Natural killer cell treated with Interleukin-12 subunit alpha and Interleukin-12 subunit beta and Interleukin-15 and Interleukin-18, amount 100 ng/mL, for 72 hours (primary cell): ENCODE measurements at places on chromosomes 5 and 9.

DNA sequence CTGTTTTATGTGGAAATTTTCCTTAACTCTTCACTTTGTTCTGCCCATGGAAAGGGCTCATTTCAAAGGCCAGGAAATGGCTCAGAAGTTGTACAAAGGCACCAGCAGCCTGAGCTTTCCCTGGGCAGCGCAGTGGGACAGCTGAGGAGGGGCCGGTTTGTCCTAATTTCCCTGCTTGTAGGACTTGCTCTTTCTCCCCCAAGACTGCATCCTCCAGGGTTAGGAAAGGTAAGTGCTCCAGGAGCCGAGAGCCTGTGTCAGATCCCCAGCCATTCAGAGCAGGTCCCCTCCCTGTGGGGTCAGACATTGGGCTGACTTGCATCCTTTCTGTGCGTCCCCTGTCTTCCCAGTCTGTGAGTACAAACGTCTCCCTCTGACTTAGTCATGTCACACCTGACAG is 43.5 kb downstream of the AGXT2 start:
- H3K27ac ChIP-seq = no peak overlapping the region
- no peak for DNase-seq
- no peaks in the 10 kb centered on the region for H3K36me3 ChIP-seq
- no peak overlapping the region for H3K4me3 ChIP-seq

GRCh38 chr9:34987160-34987901 is 2.2 kb upstream of the DNAJB5 start:
- H3K4me1 ChIP-seq = peaks cover 42% of the 10 kb centered on the region
- H3K27ac ChIP-seq = no peak overlapping the region

- peaks cover 26% of the 10 kb centered on the region for H3K27me3 ChIP-seq
- no peaks in the 10 kb centered on the region for H3K36me3 ChIP-seq
- H3K27ac ChIP-seq = no peak overlapping the region
- H3K4me3 ChIP-seq = no peak overlapping the region
- no peak for DNase-seq
- H3K4me1 ChIP-seq = no peaks in the 10 kb centered on the region
Observed at GRCh38 chr9:33659921-33660320, 135.4 kb upstream of the PRSS3 start.

DNA sequence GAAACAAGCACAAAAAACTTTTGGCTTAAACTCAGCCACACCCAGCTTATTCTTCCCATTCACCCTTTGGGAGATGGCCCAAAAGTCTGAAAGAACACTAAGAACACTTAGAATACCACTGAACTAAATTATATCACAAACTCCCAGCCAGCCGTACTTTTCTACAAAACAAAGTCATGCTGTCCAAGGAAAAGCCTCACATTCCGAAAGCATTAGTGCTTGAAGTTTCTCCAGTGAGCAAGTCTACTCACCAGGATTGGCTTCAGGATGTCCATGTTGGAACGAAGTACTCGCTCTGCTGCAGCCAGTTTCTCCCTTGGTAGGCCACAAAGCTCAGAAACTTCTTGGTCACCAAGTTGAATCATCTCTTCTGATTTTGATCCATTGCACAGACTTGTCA is 69.7 kb downstream of the ABCA1 start:
- no peak overlapping the region for H3K27ac ChIP-seq
- no peak overlapping the region for H3K4me3 ChIP-seq
- H3K36me3 ChIP-seq = no peaks in the 10 kb centered on the region
- no peak for DNase-seq
- no peaks in the 10 kb centered on the region for H3K4me1 ChIP-seq

- H3K27ac ChIP-seq = peak within 1 kb of the TSS; percentile 98
- peak within 1 kb of the TSS; percentile 96 for H3K4me3 ChIP-seq
- peaks cover 5% of the 10 kb centered on the region for H3K36me3 ChIP-seq
- DNase-seq = peak; percentile 73
- no peaks in the 10 kb centered on the region for H3K27me3 ChIP-seq
Observed at GRCh38 chr9:89497978-89498851, at the start of gene SEMA4D. SEMA4D (minus strand) TSS chr9:89498113; CDS start chr9:89405456, 92,657 bp downstream.

DNA sequence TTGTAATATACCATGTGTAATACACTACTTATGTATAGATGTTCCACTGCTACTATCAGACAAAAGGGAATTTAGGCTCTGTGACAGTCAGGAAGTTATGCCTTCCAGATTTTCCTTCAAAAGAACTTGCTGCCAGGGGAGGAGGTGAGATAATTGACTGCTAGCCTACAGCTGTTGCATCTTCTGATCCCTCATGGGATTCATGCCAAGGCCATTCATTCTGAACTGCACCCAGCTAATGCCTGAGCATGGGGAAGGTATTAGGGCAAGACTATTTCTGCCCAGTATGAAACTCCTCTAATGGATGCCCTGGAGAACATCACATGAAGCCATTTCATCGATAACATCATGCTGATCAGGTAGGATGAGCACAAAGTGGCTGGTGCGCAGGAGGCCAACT is 746.5 kb upstream of the ZNF608 start:
- no peaks in the 10 kb centered on the region for H3K36me3 ChIP-seq
- H3K27me3 ChIP-seq = peaks cover 5% of the 10 kb centered on the region
- no peaks in the 10 kb centered on the region for H3K4me1 ChIP-seq
- no peak for DNase-seq

DNA sequence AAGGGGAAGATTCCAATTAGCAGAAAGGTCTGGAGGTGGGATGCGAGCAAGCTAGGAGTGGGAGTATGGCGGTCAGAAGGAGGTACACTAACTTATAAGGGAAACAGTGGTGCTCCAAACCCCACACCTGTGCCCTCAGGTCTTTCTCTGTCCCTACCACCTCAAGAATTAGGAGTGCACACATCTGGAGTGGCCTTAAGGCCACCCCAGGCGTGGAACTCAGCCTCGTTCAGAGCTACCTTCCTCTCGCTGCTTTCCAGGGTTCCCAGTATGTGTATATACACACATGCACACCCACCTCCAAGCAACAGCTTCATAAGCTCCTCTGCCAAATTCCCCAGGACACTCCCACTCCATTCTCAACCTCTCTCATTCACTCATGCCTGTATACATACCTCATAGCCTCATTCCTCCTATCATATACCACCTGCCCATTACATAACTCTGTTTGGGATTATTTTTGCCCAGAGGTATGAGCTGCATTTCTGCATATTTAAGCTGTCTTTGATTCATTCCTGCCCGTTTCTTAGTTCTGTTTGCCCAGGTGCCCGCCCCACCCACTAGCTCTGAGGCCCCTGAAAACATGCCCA is 118.7 kb downstream of the PSD2 start:
- no peaks in the 10 kb centered on the region for H3K27me3 ChIP-seq
- no peaks in the 10 kb centered on the region for H3K36me3 ChIP-seq
- H3K4me3 ChIP-seq = no peak overlapping the region
- no peaks in the 10 kb centered on the region for H3K4me1 ChIP-seq
- no peak for DNase-seq
- H3K27ac ChIP-seq = no peak overlapping the region

- H3K4me1 ChIP-seq = no peaks in the 10 kb centered on the region
- no peaks in the 10 kb centered on the region for H3K36me3 ChIP-seq
- H3K27ac ChIP-seq = no peak overlapping the region
- no peak overlapping the region for H3K4me3 ChIP-seq
Observed at GRCh38 chr5:57067597-57067924, 106.3 kb upstream of the GPBP1 start.

DNA sequence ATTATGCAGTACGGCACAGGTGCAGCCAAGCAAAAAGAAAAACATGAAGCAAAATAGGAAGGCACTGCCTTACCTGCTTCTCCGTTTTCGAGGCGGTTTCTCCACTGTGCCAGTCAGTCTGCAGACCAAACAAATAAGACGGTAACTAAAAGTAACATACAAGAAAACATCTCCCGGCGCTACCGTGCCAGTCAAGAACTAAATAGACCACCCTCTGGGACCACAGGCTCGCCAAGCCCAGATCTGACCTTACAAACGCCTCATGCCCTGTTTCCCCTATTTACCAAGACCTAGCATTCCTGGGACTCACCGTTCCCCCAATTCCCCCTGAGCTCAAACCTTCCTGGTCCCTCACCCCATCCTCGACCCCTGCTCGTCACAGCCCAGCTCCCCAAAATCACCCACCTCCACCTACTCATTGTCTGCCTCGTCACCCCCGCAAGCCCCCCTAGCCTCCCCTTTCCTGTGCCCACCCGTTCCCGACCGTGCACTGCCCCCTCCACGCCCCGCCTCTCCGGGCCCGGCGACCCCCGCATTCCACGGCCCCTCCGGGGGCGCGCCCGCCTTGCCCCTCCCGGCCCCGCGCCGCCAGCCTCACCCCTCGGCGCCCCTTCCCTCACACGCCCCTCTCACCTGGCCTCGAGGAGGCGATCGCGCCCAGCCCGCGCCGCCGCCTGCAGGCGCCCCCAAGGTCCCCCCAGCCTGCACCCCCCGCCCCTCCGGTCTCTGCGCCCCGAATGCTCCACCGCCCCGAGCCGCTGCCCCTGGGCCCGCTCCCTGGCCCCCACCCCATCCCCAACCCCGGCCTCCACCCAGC is 560 bp downstream of the SCAI start:
- no peaks in the 10 kb centered on the region for H3K36me3 ChIP-seq
- H3K4me1 ChIP-seq = peaks cover 24% of the 10 kb centered on the region
- H3K27me3 ChIP-seq = no peaks in the 10 kb centered on the region
- H3K4me3 ChIP-seq = peak overlapping the region; percentile 99

GRCh38 chr5:15877914-15878313 is 301.7 kb downstream of the MARCHF11 start:
- no peak overlapping the region for H3K4me3 ChIP-seq
- H3K4me1 ChIP-seq = no peaks in the 10 kb centered on the region
- DNase-seq = no peak
- H3K36me3 ChIP-seq = peaks cover 4% of the 10 kb centered on the region

- H3K4me1 ChIP-seq = no peaks in the 10 kb centered on the region
- H3K27me3 ChIP-seq = no peaks in the 10 kb centered on the region
- no peak for DNase-seq
- H3K27ac ChIP-seq = no peak overlapping the region
- H3K36me3 ChIP-seq = no peaks in the 10 kb centered on the region
Observed at GRCh38 chr9:116087751-116088194, 65.8 kb upstream of the PAPPA start.

GRCh38 chr5:153807801-153808200 is 230.9 kb downstream of the FAM114A2 start:
- DNase-seq = no peak
- H3K4me3 ChIP-seq = no peak overlapping the region
- no peaks in the 10 kb centered on the region for H3K4me1 ChIP-seq
- peaks cover 11% of the 10 kb centered on the region for H3K27me3 ChIP-seq
- H3K27ac ChIP-seq = no peak overlapping the region
- no peaks in the 10 kb centered on the region for H3K36me3 ChIP-seq

DNA sequence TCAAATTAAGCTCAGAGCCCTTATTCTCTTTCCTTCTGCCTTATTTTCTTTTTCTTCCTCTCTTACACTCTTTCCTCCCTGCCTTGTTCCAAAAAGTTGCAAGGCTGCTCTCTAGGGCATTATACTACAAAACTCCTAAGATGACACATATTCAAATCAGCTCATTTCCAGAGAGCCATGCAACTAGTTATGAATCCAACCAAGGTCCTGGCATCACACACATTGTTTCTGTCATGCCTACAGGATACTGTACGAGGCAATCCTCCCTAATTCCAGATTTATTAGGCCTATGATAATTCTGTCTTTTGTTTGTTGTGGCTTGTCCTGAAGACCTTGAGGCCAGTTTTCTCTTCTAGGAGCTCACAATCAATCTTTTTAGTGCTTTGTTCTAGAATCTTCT is 87.0 kb upstream of the TBCA start:
- DNase-seq = no peak
- no peak overlapping the region for H3K27ac ChIP-seq
- no peak overlapping the region for H3K4me3 ChIP-seq
- peaks cover 2% of the 10 kb centered on the region for H3K27me3 ChIP-seq

- H3K4me1 ChIP-seq = peaks cover 21% of the 10 kb centered on the region
- H3K4me3 ChIP-seq = no peak overlapping the region
- H3K27me3 ChIP-seq = no peaks in the 10 kb centered on the region
- DNase-seq = no peak
- no peaks in the 10 kb centered on the region for H3K36me3 ChIP-seq
- no peak overlapping the region for H3K27ac ChIP-seq
Observed at GRCh38 chr5:139687656-139688055, 39.5 kb downstream of the CXXC5 start.

- H3K27ac ChIP-seq = no peak overlapping the region
- no peaks in the 10 kb centered on the region for H3K36me3 ChIP-seq
- H3K4me1 ChIP-seq = no peaks in the 10 kb centered on the region
- no peak for DNase-seq
Observed at GRCh38 chr5:135195270-135195608, 161.2 kb upstream of the PITX1 start.

GRCh38 chr5:115838885-115839518 is 2.4 kb downstream of the ATG12 start:
- H3K4me3 ChIP-seq = peak overlapping the region; percentile 94
- peaks cover 28% of the 10 kb centered on the region for H3K36me3 ChIP-seq
- no peaks in the 10 kb centered on the region for H3K27me3 ChIP-seq
- H3K4me1 ChIP-seq = peaks cover 34% of the 10 kb centered on the region
- no peak for DNase-seq
- H3K27ac ChIP-seq = peak overlapping the region; percentile 90

DNA sequence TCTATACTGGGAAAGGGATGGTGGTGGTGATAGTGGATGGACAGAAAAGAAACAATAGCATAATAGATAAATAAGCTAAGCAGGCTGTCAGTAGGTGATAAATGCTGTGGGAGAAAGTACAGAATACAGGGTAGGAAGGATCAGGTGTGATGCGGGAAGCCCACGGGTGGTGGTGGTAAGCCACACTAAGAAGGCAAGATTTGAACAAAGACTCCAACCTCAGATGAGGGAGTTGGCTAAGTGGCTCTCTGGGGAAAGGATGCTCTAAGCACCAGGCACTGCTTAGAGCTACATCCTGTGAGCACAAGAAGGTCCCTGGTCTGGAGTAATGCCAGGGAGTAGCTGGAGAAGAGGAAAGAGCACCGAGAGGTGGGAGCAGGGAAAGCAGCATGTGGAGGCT is 151.6 kb upstream of the KLF9 start:
- H3K4me1 ChIP-seq = peaks cover 30% of the 10 kb centered on the region
- H3K27me3 ChIP-seq = peaks cover 2% of the 10 kb centered on the region
- DNase-seq = no peak
- no peaks in the 10 kb centered on the region for H3K36me3 ChIP-seq
- H3K4me3 ChIP-seq = no peak overlapping the region

GRCh38 chr5:119476341-119476740 is 24.0 kb downstream of the HSD17B4 start:
- H3K27me3 ChIP-seq = no peaks in the 10 kb centered on the region
- peaks cover 4% of the 10 kb centered on the region for H3K4me1 ChIP-seq
- no peak overlapping the region for H3K27ac ChIP-seq
- no peak for DNase-seq
- H3K36me3 ChIP-seq = peaks cover 26% of the 10 kb centered on the region
- H3K4me3 ChIP-seq = no peak overlapping the region

- H3K36me3 ChIP-seq = no peaks in the 10 kb centered on the region
- H3K4me1 ChIP-seq = peaks cover 8% of the 10 kb centered on the region
- H3K4me3 ChIP-seq = peak overlapping the region; percentile 41
- no peak for DNase-seq
- H3K27me3 ChIP-seq = peaks cover 13% of the 10 kb centered on the region
Observed at GRCh38 chr5:139788294-139788910, 7.2 kb upstream of the PSD2 start.

- DNase-seq = no peak
- H3K4me3 ChIP-seq = no peak overlapping the region
- H3K27ac ChIP-seq = no peak overlapping the region
- H3K27me3 ChIP-seq = no peaks in the 10 kb centered on the region
- peaks cover 6% of the 10 kb centered on the region for H3K36me3 ChIP-seq
Observed at GRCh38 chr5:19264821-19265220, 723.2 kb downstream of the CDH18 start.
